ENCODE measurements at places on chromosomes 6 and 20.

GRCh38 chr20:54047048-54047447 is 23.3 kb downstream of the BCAS1 start:
- DNase-seq, result no peak

GRCh38 chr20:44805335-44805978 is 4.9 kb downstream of the RIMS4 start:
- no peak for DNase-seq

- DNase-seq, result no peak
These were observed 48.3 kb downstream of the BTBD9 start for GRCh38 chr6:38591439-38591838.

DNA sequence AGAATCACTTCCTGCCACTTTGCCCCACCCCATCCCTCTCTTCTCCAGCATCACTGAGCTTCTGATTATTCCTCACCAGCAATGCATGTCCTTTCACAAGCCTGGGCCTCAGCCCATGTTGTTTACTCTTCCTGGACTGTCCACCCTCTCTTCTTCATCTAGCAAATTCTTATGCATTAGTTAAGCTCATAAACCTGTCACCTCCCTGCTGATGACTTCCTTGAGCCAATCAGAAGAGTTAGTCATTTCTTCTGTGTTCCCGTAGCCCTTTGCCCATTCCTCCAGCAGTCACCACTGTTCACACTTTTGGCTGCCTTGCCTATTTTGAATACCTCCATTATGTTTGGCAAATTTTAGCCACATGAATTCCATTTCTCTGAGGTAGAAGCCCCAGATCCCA is 4.1 kb upstream of the CRYBG1 start:
- no peak for DNase-seq

DNA sequence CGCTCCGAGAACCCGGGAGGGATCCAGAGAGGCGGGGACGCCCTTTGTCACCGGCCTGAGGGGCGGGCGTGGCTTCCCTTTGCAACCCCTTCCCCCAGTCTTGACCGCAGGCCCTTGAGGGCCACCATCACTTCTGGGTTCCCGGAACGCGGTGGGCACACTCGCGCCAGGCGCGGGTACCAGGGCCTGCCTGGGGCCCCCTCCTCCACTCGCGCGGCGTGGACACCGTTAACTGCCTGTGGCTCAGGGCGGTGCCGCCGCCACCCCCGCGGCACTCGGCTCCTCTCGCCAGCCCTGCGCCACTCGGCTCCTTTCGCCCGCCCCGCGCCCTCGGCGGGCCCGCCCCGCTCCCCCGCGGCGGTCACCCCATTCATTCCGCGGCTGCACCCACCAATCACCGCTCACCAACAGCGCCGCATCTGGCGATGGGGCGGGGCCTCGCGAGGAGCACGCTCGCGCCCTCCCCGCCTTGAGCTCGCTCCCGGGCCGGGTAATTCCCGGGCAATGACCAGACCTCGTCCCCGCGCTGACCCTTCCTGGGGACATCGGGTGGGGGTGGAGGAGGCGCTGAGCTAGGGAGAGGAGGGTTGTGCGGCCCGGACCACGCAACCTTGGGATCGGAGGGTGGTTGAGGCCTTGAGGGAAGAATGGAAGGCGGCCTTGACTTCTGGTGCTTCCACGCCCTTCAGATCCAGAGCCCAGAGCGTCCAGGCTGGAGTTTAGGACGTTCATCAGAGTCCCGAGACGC is 10.5 kb upstream of the ELOVL5 start:
- DNase-seq, result peak; percentile 86

- DNase-seq, result no peak
These were observed 148.3 kb upstream of the SCGN start for GRCh38 chr6:25503686-25504085.

- DNase-seq, result no peak
These were observed 99.3 kb downstream of the LRRC1 start for GRCh38 chr6:53894091-53894490.

- DNase-seq, result no peak
These were observed 14.3 kb upstream of the C20orf144 start for GRCh38 chr20:33647603-33648395.

GRCh38 chr6:111283707-111284106 is 196.4 kb downstream of the SLC16A10 start:
- no peak for DNase-seq

DNA sequence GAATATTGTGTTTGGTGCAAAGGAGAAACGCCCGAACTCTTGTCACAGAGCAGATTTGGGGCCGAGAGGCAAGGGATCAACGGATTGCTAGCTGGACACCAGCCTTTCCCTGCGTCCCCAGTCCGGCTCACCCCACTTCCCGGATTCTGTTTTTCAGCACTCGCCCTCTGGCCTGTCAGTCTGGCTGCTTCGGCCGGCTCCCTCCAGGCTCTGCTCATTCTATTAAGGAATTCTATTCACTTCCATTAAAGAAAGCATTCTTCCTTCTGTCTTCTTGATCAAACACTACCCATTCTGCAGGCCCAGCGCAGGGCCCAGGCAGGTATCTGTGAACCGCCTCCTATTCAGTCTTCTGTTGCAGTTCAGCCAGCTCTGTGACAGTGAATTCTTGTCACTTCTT is 91.7 kb downstream of the RNF182 start:
- no peak for DNase-seq

GRCh38 chr6:130115036-130115435 is 96.7 kb downstream of the L3MBTL3 start:
- DNase-seq, result no peak

- peak; percentile 44 for DNase-seq
These were observed 1.5 kb downstream of the RBM38 start for GRCh38 chr20:57392512-57393271.

GRCh38 chr6:45518013-45518720 is 140.4 kb upstream of the SUPT3H start:
- no peak for DNase-seq

GRCh38 chr6:157715728-157716164 is 107.3 kb upstream of the SNX9 start:
- DNase-seq, result no peak

- DNase-seq, result no peak
These were observed 720.9 kb downstream of the GRIK2 start for GRCh38 chr6:102114402-102114801.

- DNase-seq, result no peak
These were observed 12.1 kb downstream of the ZDHHC14 start for GRCh38 chr6:157392927-157393668.

DNA sequence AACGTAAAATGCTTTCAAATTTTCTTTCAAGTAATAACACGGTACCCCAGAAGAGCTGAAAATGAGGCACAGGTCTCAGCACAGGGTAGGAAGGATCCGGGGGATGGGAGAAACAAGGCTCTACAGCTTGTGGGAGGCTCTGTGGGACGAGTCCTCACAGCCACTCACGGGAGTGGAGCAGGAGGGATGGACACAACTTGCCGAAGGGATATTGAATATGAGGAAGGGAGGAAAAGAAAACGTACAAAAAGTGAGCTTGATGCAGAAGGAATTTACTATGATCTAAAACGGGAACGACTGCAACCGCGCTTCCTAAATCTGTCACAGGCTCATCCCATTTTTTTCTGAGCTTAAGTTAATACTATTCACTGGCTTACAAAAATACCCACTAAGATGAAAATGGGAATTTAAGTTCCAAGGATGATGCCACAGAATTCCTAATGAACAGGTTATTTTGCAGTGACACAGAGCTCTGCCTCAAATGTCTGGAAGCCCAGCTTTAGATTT is 72.9 kb downstream of the FYN start:
- no peak for DNase-seq

GRCh38 chr6:143335865-143336264 is 114.6 kb downstream of the ADAT2 start:
- no peak for DNase-seq

DNA sequence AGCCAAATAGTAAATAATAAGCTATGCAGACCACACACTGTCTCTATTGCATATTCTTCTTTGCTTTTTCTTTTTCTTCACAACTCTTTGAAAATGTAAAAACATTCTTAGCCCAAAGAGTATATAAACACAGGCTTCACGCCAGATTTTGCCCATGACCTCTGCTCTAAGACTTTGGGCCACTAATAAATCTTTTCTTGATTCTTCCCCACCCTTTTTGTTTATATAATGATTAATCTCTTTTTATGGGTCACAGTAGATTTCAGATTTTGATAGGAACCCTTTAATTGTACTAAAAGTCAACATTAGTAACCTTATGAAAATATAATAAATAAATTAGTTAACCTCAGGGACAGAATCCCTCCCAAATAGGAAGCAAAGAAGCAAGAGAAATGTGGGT is 15.8 kb upstream of the ENPP5 start:
- no peak for DNase-seq

DNA sequence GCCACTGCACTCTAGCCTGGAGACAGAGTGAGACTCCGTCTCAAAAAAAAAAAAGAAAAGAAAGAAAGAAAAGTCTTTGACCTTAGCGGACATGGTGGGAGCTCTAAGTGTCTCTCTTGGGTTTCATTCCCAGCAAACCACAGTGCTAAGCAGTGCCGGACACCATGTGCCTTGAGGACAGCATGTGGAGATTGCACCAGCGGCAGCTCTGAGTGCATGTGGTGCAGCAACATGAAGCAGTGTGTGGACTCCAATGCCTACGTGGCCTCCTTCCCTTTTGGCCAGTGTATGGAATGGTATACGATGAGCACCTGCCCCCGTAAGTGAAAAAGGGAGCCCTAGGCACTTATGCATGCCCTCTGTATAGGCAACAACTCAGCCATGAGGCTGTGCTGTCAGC is 79.4 kb downstream of the GFRA4 start:
- no peak for DNase-seq

DNA sequence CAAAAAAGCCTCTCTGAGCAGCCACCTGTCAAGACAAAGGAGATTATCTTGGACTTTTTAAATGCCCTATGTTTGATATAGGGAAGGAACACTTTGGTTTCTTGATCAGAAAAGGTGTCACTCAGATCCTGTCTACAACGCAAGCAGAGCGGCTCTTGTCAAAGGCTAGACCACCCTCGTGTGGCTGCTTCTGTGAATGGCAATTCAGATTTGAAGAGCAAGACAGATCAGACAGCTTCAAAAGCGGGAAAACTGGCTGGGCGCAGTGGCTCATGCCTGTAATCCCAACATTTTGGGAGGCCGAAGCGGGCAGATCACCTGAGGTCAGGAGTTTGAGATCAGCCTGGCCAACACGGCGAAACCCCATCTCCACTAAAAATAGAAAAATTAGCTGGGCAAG is 10.1 kb upstream of the NXT1 start:
- no peak for DNase-seq

DNA sequence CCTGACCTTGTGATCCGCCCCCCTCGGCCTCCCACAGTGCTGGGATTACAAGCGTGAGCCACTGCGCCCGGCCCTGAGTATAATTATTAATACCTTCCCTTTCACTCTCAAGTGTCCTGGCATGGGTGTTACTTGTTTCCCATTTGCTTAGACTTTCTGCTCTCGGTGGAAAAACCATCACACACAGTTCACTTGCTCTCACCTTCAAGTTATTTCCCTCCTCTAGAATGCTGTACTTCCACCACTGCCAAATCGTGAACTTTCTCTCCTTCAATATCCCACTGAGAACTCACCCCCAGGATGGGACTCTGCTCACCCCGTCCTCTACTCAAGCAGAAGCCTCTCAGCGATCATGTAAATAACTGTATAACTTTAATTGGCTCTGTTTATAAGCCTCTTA is 4.6 kb upstream of the HIVEP1 start:
- no peak for DNase-seq

DNA sequence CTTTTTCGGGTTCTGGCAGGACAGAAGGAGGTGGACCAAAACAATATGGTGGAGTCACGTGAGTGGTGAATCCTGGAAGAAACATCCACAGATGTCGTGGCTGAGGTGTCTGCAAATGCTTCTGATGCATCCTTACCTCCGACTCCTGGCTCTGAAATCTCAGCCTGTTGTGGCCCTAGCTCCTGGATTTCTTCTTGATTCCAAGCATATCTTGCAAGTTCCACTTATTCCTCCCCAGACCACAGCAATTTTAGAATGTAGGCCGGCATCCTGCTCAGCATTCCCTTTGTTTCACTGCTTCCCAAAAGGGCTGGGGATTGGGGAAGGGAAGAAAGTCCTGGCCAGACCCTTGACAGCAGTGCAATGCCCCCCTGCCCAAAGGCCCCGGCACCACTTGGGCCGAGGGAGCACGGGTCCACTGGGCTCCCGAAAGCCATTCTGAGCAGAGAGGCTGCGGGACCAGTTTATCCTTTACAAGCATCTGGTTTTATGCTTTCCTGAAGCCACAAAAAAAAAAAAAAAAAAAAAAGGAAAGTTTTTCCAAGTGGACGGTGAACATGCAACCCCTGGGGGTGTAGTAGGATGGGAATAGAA is 200.9 kb upstream of the RNF24 start:
- no peak for DNase-seq

DNA sequence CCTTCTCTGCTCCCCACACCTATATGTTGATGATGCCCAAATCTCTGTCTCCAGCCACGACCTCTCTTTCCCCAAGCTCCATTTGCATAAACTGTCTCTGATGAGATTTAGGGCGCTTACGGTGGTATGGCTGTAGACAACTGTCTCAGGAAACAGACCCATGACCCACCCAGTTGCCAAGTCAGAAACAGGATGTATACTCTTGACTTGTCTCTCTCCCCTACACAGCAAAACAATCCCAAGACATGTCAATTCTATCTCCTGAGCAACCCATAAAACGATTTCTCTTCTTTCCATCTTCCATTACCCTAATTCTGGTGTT is 13.9 kb downstream of the GNL1 start:
- no peak for DNase-seq

- no peak for DNase-seq
These were observed 119.3 kb downstream of the PDE10A start for GRCh38 chr6:165543781-165544180.

- DNase-seq, result no peak
These were observed 33.2 kb downstream of the CCN2 start for GRCh38 chr6:131917763-131918649.

DNA sequence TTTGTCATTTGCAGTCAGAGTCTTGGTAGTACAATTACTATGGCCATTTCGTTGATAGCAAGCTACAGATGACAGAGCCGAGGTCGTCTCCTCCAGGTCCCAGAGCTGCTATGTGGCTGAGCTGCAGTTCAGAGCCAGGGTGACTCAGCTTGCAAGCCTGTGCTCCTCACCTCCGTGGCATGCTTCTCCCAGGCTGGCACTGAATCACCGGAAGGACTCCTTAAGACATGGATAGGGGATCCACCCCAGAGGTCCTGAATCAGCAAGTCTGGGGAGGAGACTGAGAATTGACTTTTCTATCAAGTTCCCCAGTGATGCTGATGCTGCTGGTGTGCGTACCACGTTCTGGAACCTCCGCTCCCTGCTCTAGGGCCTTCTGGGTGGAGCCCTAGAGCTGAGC is 291.2 kb downstream of the CDH26 start:
- DNase-seq, result no peak

DNA sequence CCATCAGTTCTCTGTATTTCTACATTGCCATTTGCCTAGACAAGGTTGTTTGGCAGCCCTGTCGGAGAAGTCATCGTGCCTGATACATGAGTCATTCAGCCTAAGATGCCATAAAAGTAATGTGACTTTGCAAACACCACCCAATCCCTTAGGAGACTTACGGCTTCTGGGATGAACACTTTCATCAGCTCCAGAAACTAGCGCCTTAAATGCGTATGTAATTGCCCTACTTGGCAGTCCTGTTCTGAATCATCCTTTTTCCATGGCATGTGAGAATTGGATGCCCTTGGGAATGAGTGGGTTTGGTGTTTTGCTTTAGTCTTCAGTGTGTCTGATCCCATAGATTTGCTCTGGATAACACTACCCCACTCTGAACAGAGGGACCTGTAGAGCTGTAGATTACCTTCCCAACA is 158.5 kb downstream of the SASH1 start:
- DNase-seq, result no peak

GRCh38 chr6:169912266-169913095 is 161.1 kb downstream of the ERMARD start:
- DNase-seq, result no peak
